ENCODE measurements at places on chromosomes 5 and 9.

DNA sequence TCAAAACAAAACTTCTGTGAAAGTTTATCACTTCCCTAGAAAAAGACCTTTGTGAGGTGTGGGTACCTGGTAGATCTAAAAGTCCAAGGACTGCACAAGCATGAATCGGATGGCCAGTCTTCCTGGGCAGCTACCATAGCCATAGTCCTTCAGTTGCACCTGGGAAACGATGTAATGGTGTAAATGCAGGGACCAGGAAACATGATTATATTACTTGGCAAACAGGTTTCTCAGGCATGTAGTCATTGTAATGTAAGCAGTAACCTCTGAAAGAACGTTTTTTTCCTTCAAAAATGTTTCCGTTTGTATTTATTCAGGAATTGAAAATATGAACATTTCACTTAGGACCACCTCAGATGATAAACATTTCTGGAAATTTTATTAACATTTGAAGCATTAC, 433.4 kb downstream of the DTWD2 start:
- no peaks in the 10 kb centered on the region for H3K27me3 ChIP-seq
- no peaks in the 10 kb centered on the region for H3K4me1 ChIP-seq
- no peaks in the 10 kb centered on the region for H3K36me3 ChIP-seq
- H3K4me3 ChIP-seq, result no peak overlapping the region
- no peak for DNase-seq

DNA sequence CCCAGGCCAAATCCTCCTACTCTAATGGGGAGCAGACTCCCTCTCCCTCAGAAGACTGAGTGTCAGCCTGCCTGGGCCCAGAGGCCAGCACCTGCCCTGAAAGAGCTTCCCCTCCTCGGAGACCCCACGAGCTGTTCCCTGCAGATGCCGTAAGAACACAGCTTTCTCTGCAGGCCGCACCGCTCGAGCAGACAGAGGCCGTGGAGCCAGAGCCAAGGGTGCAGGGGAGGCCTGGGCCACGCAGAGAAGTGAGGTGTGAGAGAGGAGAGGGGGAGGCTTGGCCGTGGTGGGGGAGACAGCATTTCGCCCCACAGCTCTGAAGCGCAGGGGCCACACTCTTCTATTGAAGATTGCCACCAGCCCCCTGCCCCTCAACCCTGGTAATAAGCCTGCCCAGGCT, 62.8 kb upstream of the GARNL3 start:
- DNase-seq, result no peak
- no peak overlapping the region for H3K27ac ChIP-seq
- H3K27me3 ChIP-seq, result no peaks in the 10 kb centered on the region
- H3K4me1 ChIP-seq, result no peaks in the 10 kb centered on the region
- H3K4me3 ChIP-seq, result no peak overlapping the region

GRCh38 chr9:126338945-126339344, 12.3 kb downstream of the MVB12B start:
- peaks cover 11% of the 10 kb centered on the region for H3K4me1 ChIP-seq
- no peak overlapping the region for H3K4me3 ChIP-seq
- no peak overlapping the region for H3K27ac ChIP-seq
- no peak for DNase-seq

GRCh38 chr5:54985301-54986268, at the start of gene ESM1:
Gene ESM1 (minus strand): TSS chr5:54985593. CDS start chr5:54985517, 76 bp downstream.
- peak within 1 kb of the TSS; percentile 85 for H3K27ac ChIP-seq
- H3K36me3 ChIP-seq, result no peaks in the 10 kb centered on the region
- peaks cover 60% of the 10 kb centered on the region for H3K4me1 ChIP-seq
- no peaks in the 10 kb centered on the region for H3K27me3 ChIP-seq

GRCh38 chr5:52760695-52761366, 26.9 kb upstream of the ITGA1 start:
- peaks cover 23% of the 10 kb centered on the region for H3K4me1 ChIP-seq
- DNase-seq, result peak; percentile 71
- H3K27me3 ChIP-seq, result no peaks in the 10 kb centered on the region
- no peaks in the 10 kb centered on the region for H3K36me3 ChIP-seq

DNA sequence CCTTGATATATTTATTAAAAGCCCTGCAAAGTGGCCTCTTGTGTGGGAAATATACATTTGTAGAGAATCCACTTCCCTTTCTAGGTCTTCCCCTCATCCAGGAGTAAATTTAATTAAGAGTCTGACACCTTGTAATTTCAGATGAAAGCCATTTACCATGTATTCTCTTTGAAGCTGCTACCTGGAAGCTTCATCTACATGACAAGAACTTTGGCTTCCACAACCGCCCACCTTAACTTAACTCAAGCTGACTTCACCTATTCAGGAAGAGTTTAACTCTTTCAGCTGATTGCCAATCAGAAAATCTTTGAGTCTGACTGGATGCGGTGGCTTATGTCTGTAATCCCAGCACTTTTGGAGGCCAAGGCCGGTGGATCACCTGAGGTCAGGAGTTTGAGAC, 899.9 kb downstream of the TAF11L14 start:
- no peak overlapping the region for H3K4me3 ChIP-seq
- no peaks in the 10 kb centered on the region for H3K4me1 ChIP-seq
- H3K27me3 ChIP-seq, result no peaks in the 10 kb centered on the region
- H3K36me3 ChIP-seq, result no peaks in the 10 kb centered on the region
- no peak overlapping the region for H3K27ac ChIP-seq
- DNase-seq, result no peak

GRCh38 chr5:167793700-167794099, 497.7 kb upstream of the WWC1 start:
- H3K36me3 ChIP-seq, result no peaks in the 10 kb centered on the region
- no peaks in the 10 kb centered on the region for H3K27me3 ChIP-seq
- DNase-seq, result no peak
- no peak overlapping the region for H3K27ac ChIP-seq
- H3K4me3 ChIP-seq, result no peak overlapping the region
- no peaks in the 10 kb centered on the region for H3K4me1 ChIP-seq

- H3K4me3 ChIP-seq, result no peak overlapping the region
- no peak for DNase-seq
- no peaks in the 10 kb centered on the region for H3K4me1 ChIP-seq
- H3K36me3 ChIP-seq, result no peaks in the 10 kb centered on the region
Measured at GRCh38 chr5:158992037-158992740, 107.5 kb downstream of the EBF1 start.

DNA sequence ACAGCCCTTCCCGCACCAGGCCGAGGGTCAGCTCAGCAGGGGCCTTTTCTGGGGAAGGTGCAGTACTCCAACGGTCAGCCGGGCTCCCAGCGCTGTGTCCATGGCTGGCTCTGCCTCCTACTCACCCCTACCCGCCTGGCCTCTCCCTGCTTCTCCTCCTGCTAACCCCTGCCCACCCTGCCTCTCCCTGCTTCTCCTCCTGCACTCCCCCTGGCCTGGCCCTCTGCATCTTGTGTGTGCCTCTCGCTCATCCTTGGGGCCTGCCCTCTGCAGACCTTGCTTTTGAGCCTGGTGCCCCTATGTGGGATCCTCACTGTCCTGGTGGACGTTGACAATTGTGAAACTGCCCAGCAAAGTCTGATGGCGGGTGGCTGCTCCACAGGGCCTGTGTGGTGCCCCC, 274.6 kb upstream of the IRX2 start:
- H3K27me3 ChIP-seq, result no peaks in the 10 kb centered on the region
- H3K27ac ChIP-seq, result no peak overlapping the region
- no peaks in the 10 kb centered on the region for H3K36me3 ChIP-seq
- no peak for DNase-seq
- H3K4me3 ChIP-seq, result no peak overlapping the region
- H3K4me1 ChIP-seq, result no peaks in the 10 kb centered on the region

- no peak for DNase-seq
- H3K27me3 ChIP-seq, result peaks cover 25% of the 10 kb centered on the region
- H3K4me3 ChIP-seq, result no peak overlapping the region
- no peak overlapping the region for H3K27ac ChIP-seq
- no peaks in the 10 kb centered on the region for H3K4me1 ChIP-seq
Measured at GRCh38 chr9:76717613-76718012, 46.6 kb upstream of the PCA3 start.

DNA sequence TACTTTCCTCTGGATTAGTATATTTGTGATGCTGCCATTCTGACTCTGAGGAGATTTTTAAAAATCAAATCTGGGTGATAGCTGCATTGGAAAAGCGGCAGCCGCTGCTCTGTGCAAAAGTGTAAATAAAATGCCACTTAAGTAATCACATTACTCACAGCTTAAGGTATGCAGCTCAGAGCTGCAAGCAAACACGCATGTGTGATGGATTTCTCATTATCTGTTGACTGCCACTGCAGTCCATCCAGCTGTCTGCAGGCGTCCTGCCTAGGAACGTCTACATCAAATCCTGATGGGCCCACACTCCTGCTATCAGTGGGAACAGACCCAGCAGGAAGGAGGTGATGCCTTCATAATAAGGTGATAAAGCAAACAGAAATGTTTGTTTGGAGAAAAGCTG, 216.9 kb downstream of the SPOCK1 start:
- no peak for DNase-seq
- no peak overlapping the region for H3K27ac ChIP-seq
- no peaks in the 10 kb centered on the region for H3K4me1 ChIP-seq
- H3K36me3 ChIP-seq, result no peaks in the 10 kb centered on the region

- H3K36me3 ChIP-seq, result no peaks in the 10 kb centered on the region
- H3K27me3 ChIP-seq, result no peaks in the 10 kb centered on the region
- H3K4me1 ChIP-seq, result no peaks in the 10 kb centered on the region
- DNase-seq, result no peak
- no peak overlapping the region for H3K27ac ChIP-seq
- H3K4me3 ChIP-seq, result no peak overlapping the region
Measured at GRCh38 chr9:13992138-13993088, 321.5 kb downstream of the NFIB start.

- peaks cover 3% of the 10 kb centered on the region for H3K27me3 ChIP-seq
- H3K4me3 ChIP-seq, result no peak overlapping the region
- no peak overlapping the region for H3K27ac ChIP-seq
- H3K36me3 ChIP-seq, result no peaks in the 10 kb centered on the region
Measured at GRCh38 chr5:140576776-140577201, 12.2 kb downstream of the SLC35A4 start.

All from natural killer cell treated with Interleukin-12 subunit alpha and Interleukin-12 subunit beta and Interleukin-15 and Interleukin-18, amount 100 ng/mL, for 72 hours (primary cell).